ENCODE measurements at places on chromosomes 12 and 14. TPM values are rescaled to one million over a fixed set of nuclear protein-coding genes. Genes with fewer than 3 reads are reported as not detected.

- no peak for DNase-seq
These were observed 404.2 kb downstream of the DAD1 start for GRCh38 chr14:22184830-22185168.

GRCh38 chr14:47872588-47872987 is 197.2 kb upstream of the MDGA2 start:
- DNase-seq: no peak

- DNase-seq: no peak
These were observed 156.1 kb downstream of the KICS2 start for GRCh38 chr12:64065881-64066451.

Gene OR4K14
- not detected for total RNA-seq

GRCh38 chr12:122980183-122981035 is at the start of gene ARL6IP4:
TSS of gene ARL6IP4 (plus strand) at chr12:122980681. CDS start at chr12:122981140, 459 bp downstream.
- DNase-seq: peak; percentile 62

DNA sequence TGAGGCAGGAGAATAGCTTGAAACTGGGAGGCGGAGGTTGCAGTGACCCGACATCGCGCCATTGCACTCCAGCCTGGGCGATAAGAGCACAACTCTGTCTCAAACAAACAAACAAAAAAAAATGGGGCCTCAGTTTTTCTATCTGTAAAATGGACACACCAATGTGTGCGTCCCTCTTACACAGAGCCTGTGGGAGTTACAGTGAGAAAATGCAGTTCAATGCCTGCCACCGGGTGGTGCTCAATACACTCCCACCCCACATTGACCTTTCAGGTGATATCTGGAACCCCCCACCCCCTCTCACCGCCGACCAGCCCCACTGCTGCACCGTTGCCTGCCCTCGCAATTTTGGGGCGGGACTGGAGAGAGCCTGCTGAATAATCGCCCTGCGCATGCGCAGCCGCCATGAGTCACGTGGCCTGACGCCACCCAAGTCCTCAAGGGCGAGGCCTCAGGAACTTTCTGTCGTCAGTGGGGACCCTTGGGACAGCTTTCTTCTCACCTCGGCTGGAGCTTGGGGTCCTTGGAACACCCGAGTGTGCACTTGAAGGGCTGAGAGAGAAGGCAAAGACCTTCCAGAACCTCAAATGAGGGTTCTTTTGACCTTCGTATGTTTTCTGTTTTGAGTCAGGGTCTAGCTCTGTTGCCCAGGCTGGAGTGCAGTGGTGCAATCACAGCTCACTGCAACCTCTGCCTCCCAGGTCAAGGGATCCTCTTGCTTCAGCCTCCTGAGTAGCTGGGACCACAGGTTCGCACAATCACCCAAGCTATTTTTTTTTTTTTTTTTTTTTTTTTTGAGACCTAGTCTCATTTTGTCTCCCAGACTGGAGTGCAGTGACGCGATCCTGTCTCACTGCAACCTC is 14.6 kb upstream of the CABP1 start:
- DNase-seq: no peak

GRCh38 chr12:120397824-120398540 is 29.0 kb upstream of the MSI1 start:
- no peak for DNase-seq

Gene ANKRD33
- not detected for total RNA-seq

DNA sequence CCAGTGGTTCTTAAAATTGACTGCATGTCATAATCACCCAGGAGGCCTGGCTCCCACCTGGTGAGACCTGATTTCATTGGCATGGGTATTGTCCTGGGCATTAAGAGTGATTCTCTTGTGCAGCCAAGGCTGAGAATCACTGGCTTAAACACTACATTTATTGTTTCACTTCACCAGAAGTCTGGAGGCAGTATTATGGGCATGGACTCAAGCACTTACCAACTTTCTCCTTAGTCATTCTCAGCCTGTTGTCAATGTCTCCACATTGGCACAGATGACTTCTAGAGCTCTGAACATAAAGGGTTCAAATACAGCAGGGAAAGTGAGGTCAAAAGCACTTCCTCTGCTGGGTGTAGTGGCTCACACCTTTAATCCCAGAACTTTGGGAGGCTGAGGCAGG is 25.6 kb upstream of the GCH1 start:
- DNase-seq: no peak

Gene ARMH4
- total RNA-seq: 1.3 TPM

Gene ASPG
- not detected for total RNA-seq

Gene PKP2
- not detected for total RNA-seq

Gene OR6C2
- not detected for total RNA-seq

- peak; percentile 76 for DNase-seq
These were observed 29.3 kb upstream of the EMP1 start for GRCh38 chr12:13167226-13167625.

DNA sequence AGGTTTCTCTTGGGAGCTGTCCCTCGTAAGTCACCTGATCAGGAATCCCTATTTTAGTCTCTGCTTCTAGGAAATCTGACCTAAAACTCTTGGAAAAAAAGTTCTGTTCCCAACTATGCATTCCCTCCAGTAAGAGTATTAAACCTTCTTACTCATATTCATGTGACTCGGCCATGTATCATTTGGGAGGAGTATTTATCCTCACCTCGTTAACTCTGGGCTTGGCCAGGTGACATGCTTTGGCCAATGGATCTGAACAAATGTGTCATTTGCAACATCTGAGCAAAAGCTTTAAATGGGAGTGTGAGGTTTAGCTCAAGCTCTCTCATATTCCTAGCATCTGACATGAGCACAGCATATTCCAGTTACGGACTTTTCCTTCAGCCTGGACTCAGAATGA is 226.8 kb downstream of the NUAK1 start:
- no peak for DNase-seq

- no peak for DNase-seq
These were observed 385.9 kb downstream of the BMP4 start for GRCh38 chr14:53570411-53571387.

GRCh38 chr14:29227631-29228030 is 461.0 kb downstream of the FOXG1 start:
- DNase-seq: peak; percentile 32

Gene OTUB2
- total RNA-seq: 1.6 TPM
